ENCODE measurements at places on chromosomes 16 and 17.
A peak's percentile ranks its signal among the peaks of the same experiment; 100 is the strongest.

DNA sequence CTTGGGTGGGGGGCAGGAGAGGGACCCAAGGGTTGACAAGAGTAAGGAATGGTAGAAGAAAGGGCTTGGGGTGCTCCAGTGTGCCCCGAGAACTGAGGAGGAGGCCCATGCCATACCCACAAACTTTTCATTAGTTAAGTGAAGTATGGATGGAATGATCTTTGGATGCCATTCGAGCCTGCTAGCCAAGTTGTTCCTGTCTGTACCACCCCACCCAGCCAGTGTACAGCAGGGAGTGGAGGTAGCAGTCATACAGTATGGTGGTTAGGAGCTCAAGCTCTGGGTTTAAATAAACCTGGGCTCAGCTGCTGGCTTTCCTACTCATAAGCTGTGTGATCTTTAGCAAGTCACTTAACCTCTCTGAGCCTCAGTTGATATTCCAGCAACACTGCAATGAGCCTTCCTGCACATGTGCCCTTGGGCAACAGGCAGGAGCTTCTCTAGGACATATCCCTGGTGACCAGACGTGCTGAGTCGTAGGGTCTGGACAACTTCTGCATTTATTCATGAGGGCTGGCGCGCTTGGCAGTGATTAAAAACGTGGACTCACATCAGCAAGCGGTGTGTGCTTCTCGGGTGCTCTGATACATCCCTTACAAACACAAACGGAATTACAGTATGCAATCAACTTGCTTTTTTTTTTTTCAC is 22.9 kb downstream of the ITPRIPL2 start:
- no peak for DNase-seq

- DNase-seq, result no peak
Measured at GRCh38 chr16:86232496-86232895, 277.8 kb upstream of the FOXF1 start.

GRCh38 chr17:41082626-41083025 is 1.3 kb upstream of the KRTAP4-7 start:
- DNase-seq, result no peak

DNA sequence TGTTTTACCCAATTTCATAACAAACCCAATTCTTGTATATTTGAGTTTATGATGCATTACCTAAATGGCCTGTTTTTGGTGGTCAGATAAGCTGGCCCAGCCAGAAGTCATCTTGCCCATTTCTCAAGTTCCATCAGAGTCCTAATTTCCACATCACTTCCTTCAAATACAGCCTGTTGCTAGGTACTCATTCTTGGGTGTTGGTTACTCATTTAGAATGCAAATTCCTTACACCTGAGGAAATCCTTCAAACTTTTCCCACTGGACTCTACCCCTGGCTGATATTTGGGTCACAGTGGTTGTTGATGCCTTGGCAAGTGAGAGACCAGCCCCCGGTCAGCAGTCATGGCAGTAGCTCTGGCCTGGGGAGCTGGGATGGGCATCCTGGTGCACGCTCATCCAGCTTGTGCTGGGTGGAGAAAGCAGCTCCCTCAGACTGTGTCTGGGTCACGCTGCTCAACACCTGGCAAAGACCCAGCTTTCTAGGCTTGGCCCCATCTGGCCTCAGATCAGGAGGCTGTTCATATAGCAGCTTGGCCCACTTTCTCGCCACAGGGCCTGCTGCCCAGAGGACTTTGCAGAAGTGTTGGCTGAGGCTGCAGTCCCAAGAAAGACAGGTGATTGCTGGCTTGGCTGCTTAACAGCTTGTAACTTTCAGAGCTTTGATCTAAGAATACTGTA is 25.8 kb downstream of the WSB1 start:
- peak; percentile 77 for DNase-seq

- no peak for DNase-seq
Measured at GRCh38 chr17:44110011-44110686, 13.3 kb downstream of the HDAC5 start.

- no peak for DNase-seq
Measured at GRCh38 chr17:81166033-81166492, at the start of gene AATK. Gene AATK, minus strand, starts transcription at chr17:81166221. Its CDS starts 229 bp downstream, at chr17:81165992.

DNA sequence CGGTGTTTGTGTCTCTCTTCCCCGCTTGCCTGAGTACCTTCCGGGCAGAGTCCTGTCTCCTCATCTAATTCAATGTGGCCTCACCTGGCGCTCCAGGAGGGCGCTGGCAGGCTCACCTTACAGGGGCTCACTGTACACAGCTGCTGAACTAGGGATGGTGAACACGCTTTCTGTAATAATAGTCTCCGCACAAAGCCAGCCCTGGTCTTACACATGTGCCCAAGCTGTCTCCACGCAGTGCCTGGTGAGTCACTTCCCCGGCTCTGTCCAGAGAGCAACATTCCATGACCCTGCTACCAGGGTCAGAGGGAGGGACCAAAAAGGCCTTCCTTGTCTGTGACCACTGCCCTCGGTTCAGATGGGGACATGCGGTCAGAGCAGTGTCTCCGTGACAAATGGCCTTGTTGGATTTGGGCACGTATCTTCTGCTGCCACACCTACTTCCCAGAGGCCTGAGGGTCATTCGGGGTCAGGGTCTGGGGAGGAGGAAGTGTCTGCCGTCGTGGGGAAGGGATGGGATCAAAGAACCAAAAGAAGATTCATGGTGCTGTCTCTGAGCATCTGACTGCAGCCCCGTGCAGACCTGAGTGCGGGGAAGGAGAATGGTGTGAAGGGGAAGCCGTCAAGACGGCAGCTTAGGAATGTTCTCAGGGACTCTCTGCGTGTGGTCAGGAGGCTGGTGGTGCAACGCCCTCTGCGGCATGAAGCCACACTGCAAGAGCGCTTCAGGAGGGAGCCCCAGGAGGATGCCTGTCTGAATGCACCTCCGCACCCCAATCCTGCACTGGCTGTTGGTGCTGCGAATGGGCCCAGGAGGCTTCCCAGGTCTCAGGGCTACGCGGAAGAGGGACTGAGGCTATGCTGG is 68.8 kb downstream of the IL21R start:
- no peak for DNase-seq

DNA sequence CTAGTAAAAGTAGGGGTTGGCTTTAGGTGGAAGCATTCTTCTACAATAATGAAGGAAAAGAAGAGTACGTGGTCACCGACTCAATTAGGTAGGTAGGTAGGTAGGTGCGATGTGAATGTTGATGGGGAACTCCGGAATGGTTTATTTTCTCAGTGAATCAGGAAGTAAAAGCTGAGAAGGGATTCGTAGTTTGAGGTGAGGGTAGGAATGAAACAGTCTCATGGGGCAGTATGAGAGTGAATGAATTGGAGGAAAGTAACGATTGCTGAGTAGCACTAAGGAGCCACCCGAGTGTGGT is 13.9 kb downstream of the PER1 start:
- no peak for DNase-seq

GRCh38 chr17:38898812-38899348 is 26.5 kb upstream of the LASP1NB start:
- no peak for DNase-seq

- no peak for DNase-seq
Measured at GRCh38 chr16:58148099-58148498, 18.9 kb upstream of the CFAP20 start.
